ENCODE measurements at places on chromosomes 12 and 14.
A peak's percentile ranks its signal among the peaks of the same experiment; 100 is the strongest.

- DNase-seq: peak; percentile 90
Measured at GRCh38 chr12:124913474-124914391, 717 bp downstream of the UBC start.

- no peak for DNase-seq
Measured at GRCh38 chr14:32474478-32475195, 145.5 kb downstream of the AKAP6 start.

DNA sequence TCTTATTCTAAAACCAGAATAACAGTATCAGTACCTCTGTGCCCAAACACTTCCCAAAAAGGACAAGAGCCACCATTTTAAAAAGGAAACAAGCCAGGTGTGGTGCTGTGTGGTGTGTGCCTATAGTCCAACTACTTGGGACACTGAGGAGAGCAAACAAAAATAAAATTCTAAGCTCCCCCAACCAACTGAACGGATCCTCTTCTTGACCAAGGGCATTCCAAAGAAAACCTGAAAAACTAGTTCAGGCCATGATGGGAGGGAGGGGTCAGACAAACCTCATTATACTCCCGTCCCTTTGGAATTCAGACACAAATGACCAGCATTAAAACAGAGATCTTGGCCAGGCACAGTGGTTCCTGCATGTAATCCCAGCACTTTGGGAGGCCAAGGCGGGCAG lies 20.5 kb downstream of the SLC11A2 start:
- no peak for DNase-seq

GRCh38 chr12:96132819-96133218 lies 61.4 kb upstream of the ELK3 start:
- DNase-seq: no peak

- DNase-seq: no peak
Measured at GRCh38 chr12:52145228-52146088, 46.4 kb downstream of the KRT80 start.

GRCh38 chr14:67577909-67578749 lies 21.9 kb downstream of the PIGH start:
- no peak for DNase-seq

GRCh38 chr14:101810897-101811621 lies 49.5 kb downstream of the PPP2R5C start:
- no peak for DNase-seq

DNA sequence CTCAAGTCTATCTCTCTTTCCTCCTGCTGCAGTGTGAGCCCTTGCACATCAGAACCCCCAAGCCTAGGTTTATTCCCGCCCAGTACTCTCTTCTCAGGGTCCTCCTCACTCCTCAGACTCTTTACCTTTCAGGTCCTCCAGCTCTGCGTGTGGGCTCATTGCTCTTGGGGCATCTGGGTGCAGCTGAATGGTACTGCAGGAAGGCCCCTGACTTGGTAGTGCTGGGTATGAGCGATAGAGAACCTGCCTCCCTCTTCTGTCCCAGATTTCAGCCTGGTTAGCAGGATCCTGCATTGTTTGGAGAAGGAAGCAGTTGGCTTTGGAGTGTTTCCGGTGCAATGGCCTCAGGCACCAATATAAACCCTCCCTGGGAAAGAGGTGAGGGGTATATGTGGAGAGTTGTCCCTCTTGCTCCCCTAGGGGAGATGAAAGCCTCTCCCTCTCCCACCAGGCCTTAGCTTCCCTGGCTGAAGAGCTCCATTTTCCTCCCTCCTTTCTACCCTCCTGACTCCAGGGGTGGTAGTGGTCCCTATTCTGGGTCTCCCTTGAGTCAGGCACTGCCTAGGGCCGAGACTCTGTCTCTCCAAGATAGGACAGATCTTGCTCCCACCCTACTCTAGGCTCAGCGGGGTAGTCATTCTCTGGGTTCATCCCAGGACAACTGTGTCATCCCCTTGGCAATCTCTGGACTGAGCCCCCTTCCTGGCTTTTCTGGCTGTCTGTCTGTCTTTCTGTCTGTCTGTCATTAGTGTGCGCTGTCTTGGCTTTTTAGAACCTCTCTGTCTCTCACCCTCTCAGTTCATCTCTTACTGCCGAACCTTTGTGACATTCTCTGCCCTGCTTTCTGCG lies 3.8 kb downstream of the LRP1 start:
- no peak for DNase-seq

- DNase-seq: peak; percentile 74
Measured at GRCh38 chr14:99971087-99971940, 93.9 kb upstream of the EVL start.

- no peak for DNase-seq
Measured at GRCh38 chr12:132583736-132584135, 26.6 kb downstream of the LRCOL1 start.

DNA sequence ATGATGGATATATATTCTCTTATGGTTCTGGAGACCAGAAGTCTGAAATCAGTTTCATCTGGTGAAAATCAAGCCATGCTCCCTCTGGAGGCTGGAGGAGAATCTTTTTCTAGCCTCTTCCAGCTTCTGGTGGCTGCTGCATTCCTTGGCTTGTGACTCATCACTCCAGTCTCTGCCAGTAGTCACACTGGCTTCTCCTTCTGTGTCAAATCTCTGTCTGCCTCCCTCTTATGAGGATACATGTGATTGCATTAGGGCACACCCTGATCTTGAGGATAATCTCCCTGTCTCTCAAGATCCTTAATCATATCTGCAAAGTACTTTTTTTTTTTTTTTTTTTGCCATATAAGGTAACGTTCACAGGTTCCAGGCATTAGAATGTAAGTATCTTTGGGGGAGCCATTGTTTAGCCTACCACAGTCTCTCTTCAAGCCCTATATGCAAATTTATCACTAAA lies 17.7 kb downstream of the DNAL1 start:
- DNase-seq: no peak

DNA sequence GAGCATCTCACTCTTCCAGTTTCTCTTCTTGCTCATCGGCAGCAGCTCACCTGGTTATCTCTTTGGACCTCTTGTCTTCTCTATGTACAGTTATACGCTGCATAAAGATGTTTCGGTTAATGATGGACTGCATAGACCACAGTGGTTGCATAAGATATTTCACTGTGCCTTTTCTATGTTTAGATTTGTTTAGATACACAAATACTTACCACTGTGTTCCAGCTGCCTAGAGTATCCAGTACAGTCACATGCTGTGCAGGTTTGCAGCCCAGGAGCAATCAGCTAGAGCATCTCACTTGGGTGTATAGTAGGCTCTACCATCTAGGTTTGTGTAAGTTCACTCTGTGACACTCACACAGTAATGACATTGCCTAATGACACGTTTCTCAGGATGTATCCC lies 57.6 kb downstream of the FBXL14 start:
- no peak for DNase-seq

GRCh38 chr12:65779946-65780345 lies 44.3 kb upstream of the HMGA2 start:
- no peak for DNase-seq

DNA sequence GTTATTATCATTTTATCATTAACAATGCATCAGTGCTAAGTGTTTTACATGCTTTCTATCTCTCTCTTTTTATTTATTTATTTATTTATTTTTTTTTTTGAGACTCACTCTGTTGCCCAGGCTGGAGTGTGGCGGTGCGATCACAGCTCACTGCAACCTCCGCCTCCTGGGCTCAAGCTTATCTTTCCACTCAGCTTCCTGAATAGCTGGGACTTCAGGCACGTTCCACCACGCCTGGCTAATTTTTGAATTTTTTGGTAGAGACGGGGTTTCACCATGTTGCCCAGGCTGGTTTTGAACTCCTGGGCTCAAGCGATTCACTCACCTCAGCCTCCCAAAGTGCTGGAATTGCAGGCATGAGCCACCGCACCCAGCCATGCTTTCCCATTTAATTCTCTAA lies 3.9 kb upstream of the BTG1 start:
- no peak for DNase-seq

DNA sequence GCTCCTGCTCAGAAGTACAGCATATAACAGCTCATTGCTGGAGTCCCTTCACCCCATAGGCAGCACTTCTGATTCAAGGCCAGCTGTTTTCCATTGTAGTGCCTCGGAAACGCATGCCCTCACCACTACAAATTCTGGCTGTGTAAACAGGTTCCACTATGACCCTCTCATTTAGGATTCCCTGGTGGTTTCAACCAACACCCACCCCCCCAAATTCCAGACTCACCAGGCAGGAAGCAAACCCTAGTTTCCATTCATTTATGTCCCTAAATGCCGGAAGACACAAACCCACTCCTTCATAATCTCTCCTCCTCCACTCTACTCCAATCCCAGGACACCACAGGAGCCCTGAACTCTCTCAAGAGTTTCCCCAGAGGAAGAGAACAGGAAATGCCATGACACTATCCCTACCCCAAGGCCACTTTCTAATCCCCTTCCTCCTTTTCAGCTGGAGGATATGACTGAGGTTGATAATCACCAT lies 75.9 kb upstream of the TMPO start:
- DNase-seq: no peak

- no peak for DNase-seq
Measured at GRCh38 chr12:91663310-91663709, 480.7 kb upstream of the DCN start.

DNA sequence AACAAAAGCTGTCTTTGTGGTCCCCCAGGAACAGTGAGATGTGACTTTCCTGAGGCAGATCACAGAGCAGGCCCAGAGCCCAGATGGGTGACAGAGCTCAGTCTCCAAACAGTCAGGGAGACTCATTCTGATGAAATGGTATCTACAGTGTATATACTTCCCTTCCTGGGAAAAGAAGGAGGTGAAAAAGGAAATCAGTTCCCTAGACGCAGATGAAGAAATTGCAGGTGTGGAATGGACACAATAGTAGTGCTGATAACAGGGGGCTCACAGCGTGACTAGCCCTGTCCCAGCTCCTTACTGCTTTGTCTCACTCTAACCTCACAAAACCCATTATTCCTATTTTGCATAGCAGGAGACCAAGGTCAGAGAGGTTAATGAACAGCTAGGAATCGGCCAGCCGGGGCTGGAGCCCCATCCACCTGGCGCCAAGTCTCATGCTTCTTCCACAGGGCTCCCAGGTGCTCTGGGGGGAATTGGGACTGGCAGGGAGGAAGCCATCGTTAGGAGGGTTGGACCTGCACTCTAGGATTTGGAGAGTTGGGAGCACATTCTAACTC lies 11.9 kb downstream of the KCNH3 start:
- no peak for DNase-seq

GRCh38 chr12:20268121-20268732 lies 100.1 kb upstream of the PDE3A start:
- no peak for DNase-seq

DNA sequence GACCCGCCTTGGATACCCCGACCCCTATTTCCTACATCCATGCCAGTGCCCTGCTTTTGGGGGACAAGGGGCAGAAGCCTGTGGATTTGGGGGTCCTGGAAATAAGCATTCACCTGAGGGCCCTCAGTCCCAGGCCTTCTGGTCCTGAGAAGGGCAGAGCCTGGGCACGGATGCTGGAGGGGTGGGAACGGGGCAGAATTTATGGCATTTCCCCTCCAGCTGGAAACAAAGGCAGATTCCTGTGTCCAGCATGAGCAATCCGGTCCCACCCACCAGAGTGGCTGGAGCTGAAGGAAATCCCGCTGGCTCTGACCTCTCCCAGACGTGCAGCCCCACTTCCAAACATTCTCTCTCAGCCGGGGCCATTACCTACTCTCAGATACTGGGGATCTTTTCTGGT lies 9.3 kb downstream of the ANKRD33 start:
- no peak for DNase-seq

DNA sequence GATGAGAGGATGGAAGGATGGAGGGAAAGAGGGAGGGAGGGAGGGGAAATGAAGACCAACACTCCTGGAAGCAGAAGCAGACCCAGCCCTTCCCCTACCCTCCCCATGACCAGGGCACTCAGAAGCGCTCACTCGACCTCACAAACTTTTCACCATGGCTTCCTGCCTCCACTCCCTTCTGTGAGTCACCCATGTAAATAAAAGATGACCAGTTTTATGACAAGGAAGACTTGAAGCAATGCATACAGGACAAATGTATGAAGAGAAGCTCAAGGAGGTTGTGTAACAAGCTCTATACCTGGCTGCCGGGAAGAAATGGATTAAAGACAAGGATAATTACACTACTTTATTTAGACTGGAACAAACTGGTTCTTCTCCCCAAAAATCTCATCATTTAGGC lies 63.8 kb downstream of the CDC42BPB start:
- no peak for DNase-seq

- no peak for DNase-seq
Measured at GRCh38 chr12:130070126-130070611, 92.1 kb upstream of the FZD10 start.

DNA sequence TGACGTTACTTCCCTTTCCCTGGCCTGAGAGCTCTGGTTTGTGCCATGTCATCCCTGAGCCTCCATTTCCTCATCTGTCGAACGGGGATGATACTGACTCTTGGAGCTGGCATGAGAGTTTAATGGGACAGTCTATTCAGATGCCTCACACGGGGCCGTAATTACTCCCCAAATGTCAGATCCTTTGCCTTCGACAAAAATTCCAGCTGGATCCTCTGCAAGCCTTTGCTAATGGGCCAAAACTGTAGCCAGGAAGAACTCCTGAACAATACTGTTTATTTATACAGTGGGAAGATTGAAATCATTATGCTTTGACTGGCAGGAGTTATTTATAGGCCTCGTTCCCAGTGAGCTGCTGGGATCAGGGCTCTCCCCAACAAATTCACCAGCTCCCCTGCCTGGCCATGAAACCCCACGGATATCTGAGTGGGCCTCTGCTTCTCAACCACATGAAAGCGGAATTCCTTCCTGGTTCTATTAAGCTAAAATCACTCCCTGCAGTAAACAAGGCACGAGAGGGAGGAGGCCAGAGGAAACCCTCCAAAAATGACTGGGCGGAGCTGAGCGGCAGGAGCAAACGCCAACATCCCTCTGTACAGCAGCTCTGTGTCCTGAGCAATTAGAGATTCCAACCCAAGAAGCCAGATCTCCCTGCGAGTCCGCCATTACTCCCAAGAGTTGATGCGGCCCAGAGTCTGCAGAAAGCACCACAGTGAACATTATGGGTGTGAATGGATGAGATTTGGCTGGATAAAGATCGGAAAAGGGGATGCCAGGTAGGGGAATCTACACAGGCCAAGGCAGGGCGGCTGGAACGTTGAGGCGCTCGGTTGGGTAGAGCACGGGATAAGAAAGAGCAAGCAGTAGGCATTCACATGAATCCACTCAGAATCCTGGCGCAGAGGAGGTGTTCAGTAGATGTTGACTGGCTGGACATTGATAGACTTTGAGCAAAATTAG lies 326.1 kb downstream of the BCL11B start:
- no peak for DNase-seq

- no peak for DNase-seq
Measured at GRCh38 chr12:8606890-8607289, 5.8 kb downstream of the AICDA start.

DNA sequence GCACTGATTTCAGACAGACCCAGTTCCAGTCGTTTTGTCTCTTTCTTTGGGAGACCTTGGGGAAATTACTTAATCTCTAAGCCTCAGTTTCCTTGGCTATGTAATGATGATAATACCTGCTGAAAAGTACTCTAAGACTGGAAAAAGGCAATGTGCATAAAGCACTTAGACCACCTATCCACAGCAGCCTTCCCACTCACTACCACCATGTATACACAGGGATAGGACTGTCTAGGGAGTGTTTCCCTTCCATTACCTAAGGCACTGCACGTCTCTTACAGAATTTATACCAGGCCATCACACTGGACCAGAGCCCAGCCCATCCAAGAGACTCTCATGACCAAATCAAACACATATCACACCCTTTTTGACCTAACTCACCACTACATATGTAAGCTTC lies 6.3 kb downstream of the RPS29 start:
- no peak for DNase-seq

- peak; percentile 29 for DNase-seq
Measured at GRCh38 chr12:47080725-47081502, 1.2 kb upstream of the AMIGO2 start.

- DNase-seq: no peak
Measured at GRCh38 chr12:29157486-29157946, 8.4 kb downstream of the FAR2 start.
